Stromal cell of bone marrow (primary cell): ENCODE measurements at places on chromosomes 12 and 14.
A peak's percentile ranks its signal among the peaks of the same experiment; 100 is the strongest.

DNA sequence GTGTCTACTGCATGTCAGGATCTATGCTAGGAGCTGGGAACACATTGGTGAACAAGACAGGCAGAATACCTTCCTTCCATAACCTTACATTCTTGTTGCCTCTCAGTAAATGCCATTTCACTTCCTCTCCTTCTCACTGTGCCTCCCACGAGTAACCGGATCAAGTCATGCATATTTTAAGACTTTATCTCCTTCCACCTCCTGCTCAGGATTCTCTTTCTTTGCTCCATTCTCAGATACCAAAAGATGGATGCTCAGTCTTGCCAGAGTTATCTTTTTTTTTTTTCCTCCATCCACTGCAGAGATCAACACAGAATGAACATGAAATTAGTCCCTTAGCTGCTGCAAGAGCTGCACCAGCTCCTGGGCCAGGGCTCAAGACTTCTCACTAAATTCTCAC, 20.0 kb upstream of the APPL2 start:
- DNase-seq = no peak

DNA sequence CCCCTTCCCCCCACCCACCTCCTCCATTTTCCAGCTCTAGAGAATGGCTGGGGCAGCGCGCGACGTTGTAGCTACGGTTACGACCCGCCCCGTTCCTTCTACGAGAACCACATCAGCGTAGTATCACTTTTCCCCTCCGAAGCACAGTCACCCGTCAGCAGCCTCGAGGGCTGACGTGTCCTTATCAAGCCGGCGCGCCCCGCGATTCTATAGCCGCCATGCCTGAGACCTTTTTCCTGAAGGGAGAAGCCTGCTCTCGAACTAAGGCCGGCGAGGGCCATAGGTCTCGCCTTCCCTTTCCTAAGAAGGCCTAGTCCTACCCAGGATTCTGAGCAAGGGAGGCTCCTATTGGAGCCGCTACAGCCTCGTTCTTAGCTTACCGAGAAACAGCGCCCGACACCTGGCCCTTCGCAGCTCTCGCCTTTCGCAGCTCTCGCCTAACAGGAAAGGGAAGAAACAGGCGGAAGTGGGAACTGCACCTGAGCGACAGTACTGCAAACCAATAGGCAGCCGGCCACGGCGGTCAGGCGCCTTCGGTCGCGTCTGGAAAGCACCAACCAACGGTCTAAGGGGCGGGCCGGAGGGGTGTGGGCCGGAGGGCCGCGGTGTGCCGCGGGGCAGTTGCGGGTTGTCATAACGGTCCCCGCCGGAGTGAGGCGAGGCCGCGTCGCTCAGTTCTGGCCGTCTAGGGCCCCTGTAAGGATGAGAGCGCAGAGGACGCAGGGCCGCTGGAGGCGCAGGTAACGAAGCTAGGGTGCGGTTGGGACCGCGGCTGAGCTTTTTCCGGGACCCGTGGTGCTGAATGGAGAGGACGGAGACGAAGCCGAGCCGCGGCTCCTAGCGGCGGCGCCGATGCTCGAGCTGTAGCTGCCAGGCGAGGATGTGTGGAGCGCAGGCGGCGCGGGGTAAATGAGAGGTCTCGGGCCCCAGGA, at the start of the genes MGAT2 and RPL36AL:
Gene MGAT2, plus strand, starts transcription at position 618 of the 932 bp plus-strand sequence. CDS start 470 bp downstream, outside the sequence.
Gene RPL36AL, minus strand, starts transcription at position 445 of the 932 bp plus-strand sequence. CDS start 1,522 bp downstream, outside the sequence.
- DNase-seq = peak; percentile 98

GRCh38 chr12:61487728-61488127, 772.5 kb upstream of the USP15 start:
- no peak for DNase-seq

DNA sequence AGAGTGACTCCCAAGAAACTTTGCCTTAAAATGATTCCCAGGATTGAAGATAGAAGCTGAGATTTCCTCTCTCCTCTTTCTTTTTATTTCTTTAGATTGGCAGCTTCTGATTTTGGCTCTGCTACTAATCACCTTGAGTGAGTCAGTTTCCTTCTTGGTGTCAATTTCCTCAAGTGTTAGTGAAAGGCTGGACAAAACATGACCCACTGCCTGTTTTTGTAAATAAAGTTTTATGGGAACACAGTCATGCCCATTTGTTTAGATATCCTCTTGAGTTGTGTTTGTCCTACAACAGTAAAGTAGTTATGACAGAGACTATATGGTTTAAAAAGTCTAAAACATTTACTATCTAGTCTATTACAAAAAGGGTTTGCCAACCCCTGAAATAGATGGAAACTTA, 227.2 kb upstream of the TBX3 start:
- DNase-seq = no peak

DNA sequence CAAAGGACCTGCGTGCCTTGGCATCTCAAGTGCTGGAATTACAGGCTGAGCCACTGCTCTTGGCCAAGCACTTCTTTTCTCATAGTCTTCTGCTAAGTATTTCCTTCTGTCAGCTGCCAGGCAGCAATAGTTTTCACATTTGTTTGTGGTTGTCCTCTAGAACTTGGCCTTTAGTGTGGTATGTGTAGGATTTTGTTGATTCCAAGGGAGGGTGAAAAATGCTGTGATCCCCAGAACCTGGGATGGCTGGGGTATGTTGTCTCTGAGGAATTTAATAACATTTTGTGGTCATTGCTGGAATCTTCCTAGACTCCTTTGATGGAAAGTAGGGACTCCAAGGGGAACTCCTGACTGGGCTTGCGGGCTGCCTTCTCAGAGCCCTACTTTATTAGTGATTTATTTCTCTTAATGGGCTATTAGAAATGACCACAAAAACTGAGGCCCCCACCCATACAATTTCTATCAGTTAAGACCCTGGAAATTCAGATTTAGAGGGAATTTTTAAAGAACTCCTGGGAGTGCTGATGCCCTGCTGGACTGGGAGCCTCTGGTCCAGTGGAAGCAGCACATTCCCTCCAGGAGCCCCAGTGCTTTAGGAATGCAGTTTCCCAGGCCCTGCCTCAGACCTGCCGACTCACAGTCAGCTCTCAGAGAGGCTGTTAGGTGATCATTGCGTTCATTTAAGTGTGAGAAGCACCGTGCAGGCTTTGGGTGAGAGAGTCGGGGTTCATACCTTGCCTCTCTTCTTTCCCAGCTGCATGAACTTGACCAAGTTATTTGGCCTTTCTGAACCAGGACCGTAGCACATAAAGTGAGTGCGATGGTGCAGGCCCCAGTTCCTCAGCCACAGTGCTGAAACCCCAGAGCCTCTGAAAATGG, 22.7 kb downstream of the TRAF3 start:
- DNase-seq = peak; percentile 53

GRCh38 chr12:57164966-57165625, 17.7 kb upstream of the LRP1-AS start:
- DNase-seq = no peak

DNA sequence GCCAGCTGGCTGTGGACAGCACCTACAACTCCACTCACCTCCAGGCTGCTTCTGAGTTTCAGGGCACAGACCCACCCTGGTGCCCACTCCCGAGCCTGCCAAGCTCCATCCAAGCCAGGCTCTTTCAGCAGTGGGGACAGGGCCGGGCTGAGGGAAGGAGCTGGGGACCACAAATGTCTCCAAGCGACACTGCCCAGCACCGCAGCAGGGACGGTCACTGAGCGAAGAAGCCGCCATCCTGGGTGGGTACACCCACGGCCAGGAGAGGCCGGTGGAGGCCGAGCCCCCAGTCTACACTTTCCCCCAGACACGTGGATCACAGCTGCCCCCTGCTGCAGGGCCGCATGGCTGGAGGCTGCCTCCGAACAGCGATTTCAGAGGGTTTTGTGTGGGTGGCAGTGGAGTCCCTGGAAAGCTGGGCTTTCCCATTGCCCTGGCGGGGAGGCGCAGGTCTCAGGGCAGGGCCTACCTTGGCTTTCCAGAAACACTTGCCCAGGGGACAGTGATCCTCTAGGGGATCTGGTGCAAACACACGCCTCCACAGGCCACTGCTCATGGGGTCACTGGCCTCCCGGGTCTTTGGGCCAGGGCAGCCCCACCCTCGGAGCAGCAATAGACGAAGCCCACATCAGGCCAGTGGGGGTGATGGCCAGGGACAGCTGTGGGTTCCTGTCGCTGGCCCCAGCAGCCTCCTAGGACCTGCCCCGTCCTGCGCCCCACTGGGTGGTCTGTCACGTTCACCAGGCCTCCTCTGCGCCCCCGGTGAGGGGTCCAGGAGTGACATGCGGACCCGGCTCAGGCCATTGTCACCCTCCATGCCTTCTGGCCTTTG, 1.2 kb upstream of the GPR132 start:
- DNase-seq = no peak

DNA sequence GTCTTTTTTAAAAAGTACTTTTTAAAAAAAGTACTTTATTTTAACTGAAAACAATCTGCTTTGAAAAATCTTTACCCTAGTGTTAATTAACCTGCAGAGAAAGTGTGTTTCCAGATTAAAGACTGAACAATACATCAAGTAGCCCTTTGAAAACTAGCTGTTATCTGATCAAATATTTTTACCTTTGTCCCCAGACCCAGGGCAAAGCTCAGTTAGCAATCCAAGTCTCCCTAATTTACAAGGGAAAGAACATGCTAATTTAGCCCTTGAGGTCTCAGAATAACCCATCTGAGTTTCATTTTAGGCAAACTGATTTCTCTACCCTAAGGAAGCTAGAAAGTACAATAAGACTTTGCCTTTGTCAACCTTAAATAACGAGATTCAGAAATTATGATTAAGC, 91.2 kb downstream of the PPM1H start:
- no peak for DNase-seq

- DNase-seq = no peak
Observed at GRCh38 chr12:48286665-48287064, 64.1 kb downstream of the ZNF641 start.

- no peak for DNase-seq
Observed at GRCh38 chr12:79689477-79690141, 1.2 kb downstream of the PAWR start.

GRCh38 chr14:31395572-31396205, 24.7 kb downstream of the HEATR5A start:
- DNase-seq = no peak

DNA sequence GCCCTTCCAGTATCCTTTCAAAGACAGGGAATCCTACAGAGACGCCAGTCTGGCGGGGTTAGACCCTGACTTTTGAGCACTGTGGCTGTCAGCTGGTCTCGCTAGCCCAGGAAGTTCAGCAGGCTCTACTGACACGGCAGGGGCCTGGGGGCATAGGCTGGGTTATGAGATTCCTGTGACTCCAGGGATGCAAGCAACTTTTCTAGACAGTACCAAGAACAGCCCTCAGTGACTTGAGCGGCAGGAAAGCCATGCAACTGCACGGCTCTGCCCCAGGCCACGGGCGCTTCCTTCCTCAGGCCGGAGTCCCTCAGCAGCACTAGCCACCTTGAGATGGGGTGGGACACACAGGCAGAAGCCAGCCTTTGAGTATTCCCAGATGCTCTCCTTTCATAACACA, 5.1 kb upstream of the SIVA1 start:
- no peak for DNase-seq

DNA sequence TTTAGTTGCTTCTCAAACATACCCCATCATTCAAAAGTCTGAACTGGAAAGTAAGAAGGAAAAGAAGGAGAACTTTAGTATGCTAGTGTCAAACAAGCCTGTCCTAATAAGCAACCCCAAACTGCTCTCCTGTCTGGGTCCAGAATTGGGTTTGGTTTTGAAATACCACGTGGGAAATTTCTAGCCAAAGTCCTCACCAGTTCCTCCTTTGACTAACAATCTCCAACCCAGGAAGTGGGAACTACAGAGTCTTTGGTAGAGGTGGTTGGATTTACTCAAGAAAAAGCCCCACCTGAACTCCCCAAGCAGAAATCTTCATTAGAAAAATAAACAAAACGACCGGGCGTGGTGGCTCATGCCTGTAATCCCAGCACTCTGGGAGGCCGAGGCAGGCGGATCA, 17.4 kb upstream of the EIF4B start:
- DNase-seq = no peak
